ENCODE measurements at places on chromosomes 11 and 22.

DNA sequence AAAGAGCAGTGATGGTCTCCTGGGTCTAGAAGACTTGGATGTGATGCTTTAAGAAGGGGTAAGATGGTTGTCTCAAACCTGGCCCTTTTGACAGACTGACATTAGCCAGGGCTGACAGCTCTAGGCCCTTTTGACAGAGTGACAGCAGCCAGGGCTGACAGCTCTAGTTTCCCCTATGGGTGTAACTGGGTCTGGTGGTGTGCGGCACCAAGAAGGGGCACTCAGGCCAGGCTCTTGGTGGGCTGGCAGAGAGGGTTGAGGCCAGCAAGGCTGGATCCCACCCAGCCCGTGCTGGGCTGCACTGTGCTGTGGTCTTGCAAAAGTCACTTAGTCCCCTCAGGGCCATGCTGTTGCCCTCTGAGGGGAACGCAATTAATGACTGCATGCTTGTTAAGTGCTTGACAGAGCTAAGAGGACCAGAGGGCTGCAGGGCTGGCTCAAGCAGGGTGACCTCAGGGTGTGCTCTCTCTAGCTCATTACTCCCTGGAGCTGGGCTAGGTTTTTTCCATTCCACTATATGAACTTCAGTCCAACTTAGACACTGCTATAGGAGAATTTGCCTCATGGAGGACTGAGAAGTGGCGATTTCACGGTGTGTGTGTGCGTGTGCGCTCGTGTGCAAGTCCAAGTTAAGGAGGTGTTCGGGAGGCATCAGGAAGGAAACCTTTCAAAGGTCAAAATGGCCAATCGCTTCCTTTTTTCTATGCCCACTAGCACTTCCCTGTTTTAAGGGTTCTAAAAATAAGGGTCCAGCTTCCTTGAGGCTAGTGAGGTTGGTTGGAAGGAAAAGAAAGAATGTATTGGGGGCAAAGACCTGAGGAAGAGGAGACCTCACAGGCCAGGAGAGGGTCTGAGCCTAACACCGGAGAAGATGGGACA is 4.4 kb downstream of the UBASH3B start:
- no peak for DNase-seq

DNA sequence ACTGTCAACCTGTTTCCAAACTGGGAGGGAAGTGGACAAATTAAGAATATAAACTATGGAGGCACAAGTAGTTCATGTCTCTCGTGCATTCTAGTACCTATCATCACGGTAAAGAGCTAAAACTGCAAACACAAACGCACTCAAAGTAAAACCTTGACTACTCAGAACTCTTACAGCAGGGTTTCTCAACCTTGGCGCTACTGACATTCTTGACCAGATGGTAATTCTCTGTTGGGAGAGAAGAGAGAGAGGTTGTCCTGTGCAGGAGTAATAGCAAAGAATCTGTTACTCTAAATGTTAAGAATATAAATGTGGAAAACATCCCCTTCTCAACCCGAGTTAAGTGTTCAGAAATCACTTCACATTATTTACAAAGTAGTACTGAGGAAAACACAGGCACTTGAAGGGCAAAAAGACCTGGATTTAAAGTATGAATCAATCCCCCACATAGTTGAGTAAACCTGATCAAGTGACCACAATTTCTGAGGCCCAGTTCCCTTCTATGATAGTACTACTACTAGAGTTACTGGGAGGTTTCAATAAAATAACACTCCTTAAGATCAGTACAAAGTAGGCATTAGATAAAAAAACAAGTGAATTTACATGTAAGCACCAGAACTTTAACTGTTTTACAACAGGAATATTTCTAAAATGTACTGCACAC is 73.1 kb upstream of the ARHGAP32 start:
- no peak for DNase-seq

DNA sequence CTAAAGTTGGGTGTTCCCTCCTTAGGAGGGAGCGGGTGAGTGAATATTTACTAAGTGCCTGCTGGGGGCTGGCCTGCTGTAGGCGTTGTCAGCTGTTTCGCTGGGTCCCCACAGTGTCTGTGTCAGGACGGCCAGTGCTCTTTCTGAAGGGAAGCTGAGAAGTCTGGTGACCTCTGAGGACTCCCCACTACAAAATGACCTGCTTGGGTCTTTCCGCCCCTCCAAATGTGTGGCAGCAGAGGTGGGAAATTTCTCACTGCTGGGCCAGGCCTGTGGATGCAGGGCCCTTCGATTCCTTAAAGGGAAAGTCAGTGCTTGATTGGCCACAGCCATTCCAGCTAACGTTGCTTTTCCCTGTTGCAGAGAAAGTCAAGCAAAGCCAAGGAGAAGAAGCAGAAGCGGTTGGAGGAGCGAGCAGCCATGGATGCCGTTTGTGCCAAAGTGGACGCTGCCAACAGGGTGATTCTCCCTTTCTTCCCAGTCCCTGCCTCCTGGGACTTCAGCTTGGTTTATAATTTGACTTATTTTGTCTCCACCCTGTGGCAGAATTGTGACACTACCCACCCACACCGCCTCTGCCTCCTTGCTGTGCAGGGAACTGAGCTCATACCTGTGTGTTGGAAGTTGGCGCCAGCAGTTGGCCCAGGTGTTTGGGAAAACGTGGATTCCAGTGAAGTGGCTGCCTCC is 6.8 kb downstream of the NAA40 start:
- DNase-seq: no peak

- DNase-seq: no peak
Measured at GRCh38 chr11:43868852-43869567, 11.6 kb upstream of the ALKBH3 start.

DNA sequence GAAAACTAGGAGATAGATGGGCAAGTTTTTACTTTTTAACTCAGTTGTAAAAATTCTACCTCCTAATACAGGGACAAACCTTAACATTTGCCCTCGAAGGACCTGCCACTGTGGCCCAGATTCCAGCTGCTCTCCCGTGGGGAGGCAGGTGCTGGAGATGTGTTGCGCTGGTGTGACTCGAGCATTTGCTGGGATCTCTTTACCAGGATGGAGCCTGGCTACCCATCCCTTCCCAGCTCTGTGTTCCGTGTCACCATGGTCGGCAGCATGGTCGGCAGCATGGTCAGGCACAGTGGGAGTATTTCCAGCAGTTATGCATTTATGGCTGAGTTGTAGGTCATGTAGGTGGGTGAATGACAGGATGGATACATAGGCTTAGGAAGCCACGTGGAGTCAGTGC is 41.1 kb downstream of the OTOG start:
- DNase-seq: no peak

DNA sequence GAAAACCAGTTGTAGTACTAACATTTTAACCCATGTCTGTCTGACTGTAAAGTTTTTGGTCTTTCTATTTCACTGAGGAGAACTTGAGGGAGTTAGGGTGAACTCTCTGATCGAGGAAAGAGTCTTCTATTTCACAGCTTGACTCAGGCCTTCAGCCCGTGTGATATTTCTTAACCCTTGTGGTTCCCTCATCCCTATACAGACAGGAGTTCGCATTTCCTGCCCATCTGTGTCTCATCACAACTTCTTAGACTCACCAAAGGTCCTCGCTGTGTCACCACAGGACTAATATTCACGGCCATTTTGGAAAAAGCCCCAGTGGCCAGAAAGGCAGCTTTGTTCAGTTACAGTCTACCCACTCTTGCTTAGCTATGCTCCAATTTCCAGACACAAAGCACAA is 172.8 kb downstream of the FAM181B start:
- DNase-seq: no peak

GRCh38 chr11:107953446-107953845 is 25.2 kb downstream of the RAB39A start:
- no peak for DNase-seq

- DNase-seq: no peak
Measured at GRCh38 chr11:76782531-76783293, 444 bp upstream of the TSKU start.

GRCh38 chr11:72235351-72236057 is 8.5 kb downstream of the PHOX2A start:
- no peak for DNase-seq

DNA sequence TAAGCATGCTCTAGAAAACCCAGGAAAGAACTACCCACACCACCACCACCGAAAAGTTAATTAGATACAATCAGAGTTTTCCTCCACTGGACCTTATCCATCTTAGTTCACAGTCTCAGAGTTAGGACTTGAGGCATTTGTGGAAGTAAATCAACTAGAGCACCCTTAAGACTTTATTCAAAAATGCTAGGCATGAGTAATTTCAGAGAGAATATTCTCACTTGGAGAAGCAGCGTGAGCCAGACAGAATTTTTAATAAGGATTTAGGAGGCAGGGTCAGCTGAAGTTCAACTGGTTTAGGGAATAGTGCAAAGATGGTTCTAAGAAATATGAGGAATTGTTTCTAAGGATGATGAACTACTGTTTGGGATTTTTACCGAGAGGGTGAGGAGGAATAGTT is 1.2 kb upstream of the OLFML1 start:
- DNase-seq: no peak

- DNase-seq: no peak
Measured at GRCh38 chr11:61571337-61571736, 9.5 kb downstream of the SYT7 start.

DNA sequence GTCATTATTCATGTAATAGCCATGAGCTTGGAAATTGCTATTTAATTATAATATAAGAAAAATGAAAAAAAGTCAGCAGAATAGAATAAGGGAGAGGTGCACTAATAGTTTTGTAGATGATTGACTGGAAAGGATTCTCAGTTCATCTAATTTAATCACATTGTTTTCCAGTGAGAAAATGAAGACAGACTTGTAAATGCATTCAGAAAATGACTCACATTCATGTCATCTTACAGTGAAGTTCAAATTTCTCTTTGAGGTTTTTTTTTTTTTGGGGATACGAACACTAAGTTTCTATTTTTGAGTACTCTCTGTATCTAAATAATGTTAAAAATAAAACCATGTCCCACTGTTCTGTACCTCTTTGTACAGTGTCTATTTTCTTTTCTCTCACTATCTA is 18.5 kb upstream of the OR4A16 start:
- DNase-seq: no peak

DNA sequence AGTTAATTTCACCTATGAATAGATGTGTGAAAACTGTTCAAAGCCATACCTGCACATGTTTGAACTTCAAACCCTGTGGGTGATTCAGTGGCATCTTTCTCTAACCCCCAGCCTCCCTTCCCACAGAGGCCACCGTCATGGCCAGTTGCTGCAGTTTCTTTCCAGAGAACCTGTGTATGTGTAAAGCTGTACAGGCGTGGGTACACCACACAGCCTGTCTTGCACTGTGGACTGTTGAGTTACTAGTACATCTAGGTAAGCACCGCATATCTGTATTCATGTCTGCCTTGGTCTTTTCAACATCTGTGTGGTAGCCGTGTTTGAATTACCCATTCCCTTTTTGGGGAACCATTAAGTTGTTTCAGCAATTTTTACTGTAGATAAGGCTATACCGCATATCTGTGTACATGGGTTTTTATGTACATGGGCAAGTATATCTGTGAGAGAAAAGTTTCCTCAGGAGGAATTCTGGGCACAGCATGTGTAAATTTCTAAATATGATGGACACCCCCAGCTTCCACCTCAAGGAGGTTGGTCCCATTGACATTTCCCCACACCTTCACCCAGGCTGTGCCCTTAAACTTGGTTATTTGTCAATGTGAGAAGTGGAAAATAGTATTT is 13.9 kb downstream of the NEAT1 start:
- no peak for DNase-seq

- DNase-seq: no peak
Measured at GRCh38 chr11:17801166-17801565, 66.6 kb downstream of the KCNC1 start.

- DNase-seq: no peak
Measured at GRCh38 chr11:95450547-95451123, 219.6 kb upstream of the SESN3 start.

DNA sequence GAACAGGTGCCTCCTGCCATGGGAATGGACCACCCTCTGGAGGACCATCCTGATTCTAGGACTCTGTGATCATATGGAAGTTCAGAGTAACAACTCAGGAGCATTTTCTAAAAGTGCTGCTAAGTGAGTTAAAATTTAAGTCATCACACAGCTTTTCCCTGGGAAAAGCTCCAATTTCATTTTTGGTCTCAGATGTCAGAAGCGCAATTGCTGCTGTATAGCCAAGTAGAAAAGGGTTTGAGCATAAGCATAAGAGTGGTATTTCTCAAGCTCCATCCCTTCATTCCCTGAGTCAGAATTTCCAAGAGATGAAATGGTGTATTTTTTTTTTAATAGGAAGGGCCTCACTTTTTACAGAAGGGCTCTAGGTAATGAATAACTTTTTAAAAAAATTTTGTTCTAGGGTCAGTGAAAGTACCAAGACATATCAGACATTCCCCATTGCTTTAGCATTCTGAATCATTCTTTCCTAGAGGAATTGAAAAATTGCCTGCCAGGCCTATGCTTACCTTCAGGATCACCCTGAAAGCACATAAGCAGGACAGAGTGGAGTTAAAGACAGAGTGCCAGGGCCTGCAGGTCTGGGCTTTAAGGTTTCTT is 564.5 kb upstream of the ISX start:
- no peak for DNase-seq

- DNase-seq: no peak
Measured at GRCh38 chr11:119476666-119477331, 53.8 kb upstream of the THY1 start.

- DNase-seq: no peak
Measured at GRCh38 chr11:105769627-105770026, 159.8 kb downstream of the GRIA4 start.

GRCh38 chr11:47257517-47258316 is at the start of gene NR1H3:
Gene NR1H3 (plus strand): TSS chr11:47257996. CDS start chr11:47259217, 1,221 bp downstream.
- no peak for DNase-seq

DNA sequence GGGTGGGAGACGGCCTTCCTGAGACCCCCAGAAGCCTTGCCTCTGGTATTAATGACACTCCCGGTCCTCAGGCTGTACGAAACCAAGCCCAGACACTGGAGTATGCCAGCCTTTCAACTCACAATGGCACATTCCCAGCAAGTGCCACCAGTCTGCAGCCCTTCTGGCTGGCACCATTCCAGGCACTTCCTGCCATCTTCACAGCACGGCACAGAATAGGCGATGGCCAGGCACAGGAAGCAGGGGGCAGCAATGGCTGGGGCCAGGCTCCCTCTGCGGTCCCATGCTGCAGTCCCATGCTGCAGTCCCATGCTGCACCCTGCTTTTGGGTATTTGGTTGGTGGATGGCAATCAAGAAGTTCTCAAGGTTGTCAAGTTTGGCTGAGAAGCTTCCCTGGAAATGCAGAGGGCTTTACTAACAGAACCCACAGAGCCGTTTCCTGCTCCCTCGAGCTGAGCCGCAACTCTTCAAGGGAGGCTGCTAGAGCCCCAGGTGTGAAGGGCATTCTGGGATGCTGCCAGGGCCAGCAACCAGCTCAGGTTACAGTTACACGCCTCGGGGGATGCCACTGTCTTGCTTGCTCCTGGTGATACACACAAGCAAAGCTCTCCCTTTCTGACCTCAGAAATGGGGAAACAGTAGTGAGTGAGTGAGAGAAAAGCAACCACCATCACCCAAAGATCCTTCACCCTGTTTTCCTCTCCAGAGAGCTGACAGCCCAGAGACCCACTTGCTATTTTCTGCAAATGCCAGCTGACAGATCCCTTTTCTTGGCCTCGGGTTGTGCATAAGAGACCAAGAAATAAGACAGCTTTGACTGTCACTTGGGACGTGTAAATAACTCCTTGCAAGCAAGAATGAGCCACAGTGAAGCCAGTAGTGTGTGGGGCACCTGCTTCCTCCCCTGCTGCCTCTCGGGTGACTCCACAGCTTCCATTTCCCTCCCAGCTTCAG is 23.9 kb downstream of the LRFN4 start:
- no peak for DNase-seq

GRCh38 chr11:13105237-13105844 is 96.2 kb downstream of the RASSF10 start:
- DNase-seq: no peak

All from activated CD4-positive, alpha-beta T cell treated with anti-CD3 and anti-CD28 coated beads, Interleukin-2, amount 50 U/mL, for 24 hours (primary cell).